ENCODE measurements at places on chromosomes 5 and 9.

DNA sequence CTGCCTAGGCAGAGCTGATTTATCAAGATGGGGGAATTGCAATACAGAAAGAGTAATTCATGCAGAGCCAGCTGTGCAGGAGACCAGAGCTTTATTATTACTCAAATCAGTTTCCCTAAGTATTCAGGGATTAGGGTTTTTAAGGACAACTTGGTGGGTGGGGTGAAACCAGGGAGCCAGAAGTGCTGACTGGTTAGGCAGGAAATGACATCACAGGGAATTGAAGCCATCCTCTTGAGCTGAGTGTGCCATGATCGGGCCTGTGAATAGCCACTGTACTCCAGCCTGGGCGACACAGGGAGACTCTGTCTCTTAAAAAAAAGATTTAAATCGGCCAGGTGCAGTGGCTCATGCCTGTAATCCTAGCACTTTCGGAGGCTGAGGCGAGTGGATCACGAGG, 45.3 kb upstream of the CDK5RAP2 start:
- DNase-seq = no peak

DNA sequence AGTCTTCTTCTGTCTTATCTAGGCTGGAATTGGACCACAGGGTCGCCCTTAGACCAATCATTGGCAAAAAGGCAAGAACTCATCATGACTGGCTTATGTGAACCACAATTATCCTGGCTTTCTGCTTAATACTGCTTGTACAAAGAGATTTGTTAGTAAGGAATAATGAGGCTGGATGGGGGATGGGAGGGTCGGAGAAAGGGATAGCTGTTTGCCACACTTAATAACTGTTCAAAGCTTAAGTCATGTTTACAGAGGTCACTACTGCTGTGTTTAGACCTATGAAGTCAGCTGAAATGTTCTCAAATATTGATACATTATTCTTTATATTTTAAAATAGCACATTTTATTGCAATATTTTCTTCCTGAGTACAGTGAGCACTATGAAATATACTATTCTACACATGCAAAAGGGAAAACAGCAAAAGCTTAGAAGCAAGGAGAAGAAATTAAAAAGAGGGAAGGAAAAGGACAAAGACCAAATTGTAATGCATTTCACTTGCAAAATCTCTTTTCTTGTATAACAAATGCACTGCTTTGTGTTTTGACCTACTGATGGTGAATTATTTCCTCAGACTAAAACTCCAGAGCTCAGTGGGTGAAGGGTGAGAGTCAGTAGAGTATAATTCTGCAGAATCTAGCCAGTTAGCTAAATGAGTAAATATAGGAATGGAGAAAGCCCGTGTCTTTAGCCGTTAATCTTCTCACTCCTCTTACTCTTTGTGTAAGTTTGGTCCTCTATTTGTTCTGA, 404.9 kb upstream of the ZNF608 start:
- DNase-seq = no peak

DNA sequence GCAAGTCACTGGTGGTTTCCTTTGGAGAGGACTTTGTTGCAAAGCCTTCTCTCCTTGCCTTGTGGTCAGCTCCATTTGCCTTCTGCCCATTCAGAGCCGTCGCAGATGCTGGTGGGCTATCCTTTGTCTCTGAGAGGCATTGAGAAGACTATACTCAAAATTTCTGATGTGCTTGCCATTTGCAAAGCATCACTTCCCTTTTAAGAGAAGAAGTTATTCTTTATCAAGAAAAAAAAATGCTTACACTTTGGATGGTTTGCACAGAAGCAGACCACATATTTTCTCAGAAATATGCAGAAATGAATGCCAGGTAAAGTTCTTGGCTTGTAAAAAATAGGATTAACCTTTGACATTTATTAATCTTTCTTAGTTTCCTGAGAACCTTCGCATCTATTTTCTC, 195.8 kb upstream of the KLF4 start:
- no peak for DNase-seq

- DNase-seq = no peak
Measured at GRCh38 chr5:172868436-172868923, 34.4 kb downstream of the ERGIC1 start.

DNA sequence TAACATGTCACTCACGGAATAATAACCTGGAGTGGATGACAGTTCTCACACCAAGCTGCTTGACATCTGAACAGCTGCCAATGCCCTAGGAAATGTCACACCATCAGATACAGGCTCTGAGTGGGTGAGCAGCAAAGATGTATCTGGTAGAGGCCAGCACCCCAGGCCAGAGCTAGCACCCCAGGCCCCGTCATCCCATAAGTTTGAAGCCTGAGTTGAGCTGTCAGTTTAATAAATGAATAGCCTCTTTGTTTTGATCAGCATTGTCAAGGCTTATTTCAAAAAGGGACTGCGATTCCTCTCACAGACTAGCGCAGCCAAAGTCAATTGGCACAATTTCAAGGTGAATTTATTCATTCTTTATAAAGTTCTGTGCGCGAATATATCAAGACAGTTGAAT, 1327.1 kb downstream of the MAT2B start:
- no peak for DNase-seq

- DNase-seq = no peak
Measured at GRCh38 chr5:22699319-22699718, 153.8 kb downstream of the CDH12 start.

GRCh38 chr5:5953584-5954274, 424.6 kb downstream of the MED10 start:
- no peak for DNase-seq

GRCh38 chr5:104778-105296, 12.9 kb downstream of the PLEKHG4B start:
- DNase-seq = no peak

Measured in RWPE2 (cell line).